ENCODE measurements at places on chromosomes 1 and 21.

GRCh38 chr1:209595599-209596285 is 12.2 kb downstream of the CAMK1G start:
- no peak for DNase-seq

DNA sequence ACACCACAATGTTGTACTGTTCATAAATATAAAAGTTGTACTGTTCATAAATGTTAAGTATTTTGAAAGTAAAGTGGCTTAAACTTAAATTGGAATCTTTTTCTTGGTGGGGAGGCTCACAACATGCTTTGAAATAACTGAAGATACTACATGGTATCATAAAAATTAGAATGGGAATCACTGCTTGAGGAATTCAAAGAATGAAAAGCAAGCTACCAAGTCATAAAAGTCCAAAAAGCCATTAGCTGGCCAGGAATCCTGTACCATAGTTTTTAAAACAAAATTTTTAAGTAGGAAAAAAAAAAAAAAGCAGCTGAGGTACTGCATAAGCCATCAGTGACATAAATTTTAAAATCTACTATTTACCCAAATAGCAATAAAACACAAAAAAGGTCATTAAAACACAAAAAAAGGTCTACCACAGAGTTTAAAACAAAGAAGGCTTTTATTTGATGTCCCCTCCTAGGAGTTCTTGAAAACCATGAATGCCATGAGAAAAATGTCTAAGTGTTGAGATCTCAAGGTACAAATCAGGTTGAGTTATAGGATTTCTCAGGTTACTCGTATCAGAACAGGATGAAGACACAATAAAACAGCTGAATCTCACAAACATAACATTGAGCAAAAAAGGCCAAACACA is 8.6 kb downstream of the ZZZ3 start:
- no peak for DNase-seq

GRCh38 chr1:119542492-119542946 is 35.5 kb downstream of the HSD3B1 start:
- DNase-seq, result no peak

- DNase-seq, result no peak
Measured at GRCh38 chr21:34701726-34702125, 32.9 kb downstream of the CLIC6 start.

DNA sequence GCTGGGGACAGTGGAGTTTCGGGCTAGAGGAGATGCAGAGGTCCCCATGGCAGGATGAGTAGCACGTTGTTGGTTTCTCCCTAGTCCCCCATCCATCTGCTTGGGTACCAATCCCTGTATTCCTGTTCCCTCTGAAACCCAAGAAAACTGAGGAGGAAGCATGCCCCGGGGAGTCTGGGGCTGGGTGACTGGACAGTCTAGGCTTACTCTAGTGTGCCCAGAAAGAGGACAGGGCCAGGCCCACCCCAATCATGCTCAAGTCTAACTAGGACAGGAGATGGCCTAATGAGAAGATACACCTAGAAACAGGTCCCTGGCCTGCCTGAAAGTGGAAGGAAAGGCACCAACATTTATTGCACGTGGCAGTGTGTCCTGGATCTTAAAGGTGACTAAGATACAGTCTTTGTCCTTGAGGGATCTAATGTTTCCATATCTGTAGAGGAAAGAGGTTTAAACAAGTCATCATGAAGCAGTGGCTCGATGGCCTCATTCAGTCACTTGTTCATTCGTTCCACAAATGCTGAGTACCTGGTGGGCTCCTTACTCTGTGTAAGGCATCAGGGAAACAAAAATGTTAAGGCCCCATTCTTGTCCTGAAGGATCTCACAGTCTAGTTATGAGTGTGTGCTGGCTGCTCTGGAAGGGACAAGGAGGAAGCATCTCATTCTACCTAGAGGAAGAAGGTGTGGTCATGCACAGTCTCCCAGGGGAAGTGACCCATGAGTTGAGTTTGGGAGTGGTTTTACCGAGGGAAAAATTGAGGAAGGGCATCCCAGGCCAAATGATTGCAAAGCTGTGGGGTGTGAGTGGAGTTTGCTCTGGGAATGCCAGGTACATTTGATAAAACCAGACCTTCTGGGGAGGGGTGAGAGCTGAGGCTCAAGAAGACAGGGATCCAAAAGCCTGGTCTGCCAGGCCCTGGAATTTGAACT is 10.0 kb downstream of the CDK18 start:
- DNase-seq, result no peak

GRCh38 chr1:61953076-61953789 is 211.0 kb downstream of the PATJ start:
- DNase-seq, result no peak

- DNase-seq, result no peak
Measured at GRCh38 chr1:205317311-205317917, 4.1 kb downstream of the NUAK2 start.

GRCh38 chr21:38080888-38081287 is 164.6 kb upstream of the KCNJ6 start:
- DNase-seq, result no peak

DNA sequence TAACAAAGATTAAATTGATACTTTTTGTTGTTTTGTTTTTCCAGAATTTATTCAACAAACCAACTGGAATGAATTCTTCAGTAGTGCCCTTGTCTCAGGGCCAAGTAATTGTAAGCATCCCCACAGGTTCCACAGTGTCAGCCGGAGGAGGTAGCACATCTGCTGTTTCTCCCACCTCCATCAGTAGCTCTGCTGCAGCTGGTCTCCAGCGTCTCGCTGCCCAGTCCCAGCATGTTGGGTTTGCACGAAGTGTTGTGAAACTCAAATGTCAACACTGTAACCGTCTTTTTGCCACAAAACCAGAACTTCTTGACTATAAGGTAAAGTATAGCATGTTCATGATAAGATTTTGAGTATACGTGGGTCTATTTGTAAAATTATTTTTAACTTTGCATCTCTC is 118.5 kb downstream of the ZMYM4 start:
- no peak for DNase-seq

DNA sequence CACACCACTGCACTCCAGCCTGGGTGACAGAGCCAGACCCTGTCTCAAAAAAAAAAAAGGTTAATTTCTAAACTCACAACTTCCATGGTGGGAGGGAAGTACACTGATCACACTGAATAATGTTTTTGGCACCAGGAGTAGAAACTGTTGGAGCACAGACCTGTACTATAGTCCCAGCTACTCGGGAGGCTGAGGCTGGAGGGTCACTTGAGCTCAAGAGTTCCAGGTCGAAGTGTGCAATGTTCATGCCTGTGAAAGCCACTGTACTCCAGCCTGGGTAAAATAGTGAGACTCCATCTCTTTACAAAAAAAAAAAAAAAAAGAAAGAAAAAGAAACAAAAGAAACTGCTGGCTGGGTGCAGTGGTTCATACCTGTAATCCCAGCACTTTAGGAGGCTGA is 35.3 kb downstream of the TMEM50B start:
- no peak for DNase-seq

DNA sequence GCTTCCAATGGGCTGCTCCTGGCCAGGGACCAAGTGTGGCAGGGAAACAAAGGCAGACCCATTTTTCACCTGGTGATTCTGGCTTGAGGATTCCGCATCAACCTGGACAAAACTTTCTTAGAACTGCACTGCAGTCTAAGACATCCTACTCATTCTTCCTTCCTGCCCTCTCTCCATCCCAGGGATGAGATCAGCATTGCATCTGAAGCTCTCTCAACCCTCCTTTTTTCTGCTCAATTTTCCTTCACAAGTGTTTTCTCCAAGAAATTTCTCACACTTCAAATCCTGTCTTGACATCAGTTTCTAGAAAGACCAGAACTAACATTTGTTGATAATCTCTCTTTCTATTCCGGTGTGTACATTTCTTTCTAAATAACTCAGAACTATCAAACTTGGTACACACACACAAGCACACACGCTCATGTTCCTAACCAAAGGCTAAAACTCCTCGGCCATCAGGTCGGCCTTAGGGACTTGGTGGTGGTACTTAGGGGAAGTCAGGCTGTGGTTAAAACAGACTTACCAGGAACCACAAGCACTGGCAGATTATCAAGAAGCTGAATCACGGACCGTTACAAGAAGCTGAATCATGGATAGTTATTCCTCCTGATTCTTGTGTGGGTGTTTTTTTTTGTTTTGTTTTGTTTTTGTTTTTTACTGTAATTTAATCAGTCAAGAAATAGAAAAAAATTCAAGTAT is 21.0 kb upstream of the CXADR start:
- no peak for DNase-seq

DNA sequence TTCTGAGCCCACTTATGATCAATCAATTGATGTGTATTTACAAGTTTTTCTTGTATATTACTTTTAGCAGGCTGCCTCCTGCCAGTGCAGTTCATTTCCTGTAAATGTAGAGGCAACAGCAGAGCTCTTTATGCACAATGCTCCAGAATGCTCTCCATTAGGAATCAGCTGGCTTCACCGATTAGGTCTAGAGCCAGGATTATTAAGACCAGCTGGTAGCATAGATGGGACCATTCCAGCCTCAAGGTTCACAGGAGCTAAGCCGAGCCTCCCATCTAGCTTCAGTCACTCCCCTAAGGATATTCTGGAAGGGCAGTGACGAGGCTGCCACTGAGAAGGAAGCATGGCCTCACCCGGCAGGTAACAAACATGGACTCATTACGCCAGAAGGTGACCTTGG is 36.8 kb downstream of the DHRS3 start:
- DNase-seq, result no peak

- peak; percentile 40 for DNase-seq
Measured at GRCh38 chr1:84078108-84078841, 65.8 kb upstream of the PRKACB start.

DNA sequence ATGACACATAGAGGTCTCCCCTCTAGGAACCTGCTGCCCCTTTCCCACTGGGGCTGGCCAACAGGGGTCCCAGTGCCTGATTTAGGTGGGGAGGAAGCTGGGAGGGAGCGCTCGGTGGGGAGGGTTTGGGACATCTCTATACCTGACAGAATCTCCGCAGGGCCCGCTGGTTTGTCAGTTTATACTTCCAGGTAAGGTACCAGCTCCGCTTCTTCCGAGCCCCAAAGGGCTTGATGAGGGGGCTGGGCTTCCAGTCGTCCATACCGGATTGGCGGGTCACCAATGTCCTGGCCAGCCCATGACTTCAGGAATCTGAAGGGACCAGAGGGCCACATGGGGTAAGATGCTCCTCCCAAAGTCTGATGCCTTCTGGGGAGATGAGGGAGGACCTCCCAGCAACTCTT is 672 bp downstream of the POMGNT1 start:
- DNase-seq, result no peak

DNA sequence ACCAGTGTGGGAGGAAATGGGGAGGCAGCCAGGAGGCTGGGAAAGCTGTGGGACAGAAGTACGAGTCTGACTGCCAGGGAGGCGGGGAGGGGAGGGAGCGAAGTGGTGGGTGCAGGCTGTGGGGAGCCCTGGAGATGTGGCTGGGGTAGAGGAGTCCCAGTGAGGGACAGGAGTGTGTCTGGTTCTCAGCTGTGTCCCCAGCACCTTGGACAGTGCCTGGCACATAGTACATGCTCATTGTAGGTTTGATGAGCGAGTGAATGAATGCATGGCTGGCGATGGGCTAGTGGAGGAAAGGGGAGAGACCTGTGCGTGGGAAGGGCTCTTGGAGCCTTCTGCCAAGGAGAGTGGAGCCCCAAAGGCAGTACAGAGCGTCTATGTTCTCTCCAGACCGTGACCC is 104.1 kb downstream of the SIK1 start:
- DNase-seq, result no peak

GRCh38 chr1:215971793-215972441 is 404.8 kb downstream of the KCTD3 start:
- no peak for DNase-seq

DNA sequence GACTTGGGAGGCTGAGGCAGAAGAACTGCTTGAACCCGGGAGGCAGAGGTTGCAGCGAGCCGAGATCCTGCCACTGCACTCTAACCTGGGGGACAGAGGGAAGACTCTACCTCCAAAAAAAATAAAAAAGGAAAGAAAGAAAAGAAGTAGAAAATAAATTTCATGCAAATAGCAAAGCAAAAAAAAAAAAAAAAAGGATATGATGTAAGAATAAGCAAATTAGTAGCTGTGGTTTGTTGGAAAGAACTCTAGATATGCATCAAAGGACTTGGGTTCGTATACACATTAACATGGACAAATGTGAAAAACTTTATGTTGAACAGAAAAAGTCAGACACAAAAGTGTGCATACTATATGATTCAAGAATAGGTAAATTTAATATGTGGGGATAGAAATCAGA is 11.9 kb downstream of the WASF2 start:
- DNase-seq, result no peak

DNA sequence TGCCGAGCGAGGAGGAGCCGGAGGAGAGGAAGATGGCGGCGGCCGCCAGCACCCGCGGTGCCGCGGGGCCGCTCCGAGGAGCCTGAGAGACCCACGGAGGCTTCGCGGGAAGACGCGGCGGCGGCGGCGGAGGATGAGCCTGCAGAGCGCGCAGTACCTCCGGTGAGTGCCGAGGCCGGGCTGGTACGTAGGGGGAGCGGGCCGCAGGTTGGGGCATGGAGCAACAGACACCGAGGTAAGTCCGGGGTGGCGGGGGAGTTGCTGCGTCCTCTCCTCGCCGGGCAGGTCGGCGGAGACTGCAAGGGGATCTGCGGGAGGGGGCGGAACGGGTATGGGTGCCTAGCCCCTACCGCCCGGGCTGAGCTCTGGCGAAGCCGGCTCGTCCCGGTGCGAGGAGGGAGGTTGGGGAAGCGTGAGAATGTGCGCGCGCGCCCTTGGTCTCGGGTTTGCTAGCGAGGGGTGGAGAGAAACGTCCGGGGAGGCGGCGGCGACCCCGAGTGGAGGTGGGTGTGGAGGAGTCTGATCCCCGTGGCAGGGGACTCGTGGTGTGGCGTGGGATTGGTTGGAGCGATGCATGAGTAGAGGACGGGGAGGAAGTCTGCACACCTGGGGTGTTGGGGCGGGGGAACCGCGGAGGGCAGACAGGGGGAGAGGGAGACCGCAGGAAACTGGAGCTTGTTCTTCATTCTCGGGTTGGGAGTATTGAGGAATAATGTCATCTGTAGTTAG is at the start of gene SMG7:
TSS of gene SMG7 (plus strand) at position 12 of the 729 bp plus-strand sequence. CDS start at position 134, 122 bp downstream.
- peak; percentile 60 for DNase-seq

GRCh38 chr1:84037758-84038611 is 39.1 kb upstream of the TTLL7 start:
- no peak for DNase-seq

- DNase-seq, result no peak
Measured at GRCh38 chr1:163093579-163093978, 24.4 kb downstream of the RGS4 start.

DNA sequence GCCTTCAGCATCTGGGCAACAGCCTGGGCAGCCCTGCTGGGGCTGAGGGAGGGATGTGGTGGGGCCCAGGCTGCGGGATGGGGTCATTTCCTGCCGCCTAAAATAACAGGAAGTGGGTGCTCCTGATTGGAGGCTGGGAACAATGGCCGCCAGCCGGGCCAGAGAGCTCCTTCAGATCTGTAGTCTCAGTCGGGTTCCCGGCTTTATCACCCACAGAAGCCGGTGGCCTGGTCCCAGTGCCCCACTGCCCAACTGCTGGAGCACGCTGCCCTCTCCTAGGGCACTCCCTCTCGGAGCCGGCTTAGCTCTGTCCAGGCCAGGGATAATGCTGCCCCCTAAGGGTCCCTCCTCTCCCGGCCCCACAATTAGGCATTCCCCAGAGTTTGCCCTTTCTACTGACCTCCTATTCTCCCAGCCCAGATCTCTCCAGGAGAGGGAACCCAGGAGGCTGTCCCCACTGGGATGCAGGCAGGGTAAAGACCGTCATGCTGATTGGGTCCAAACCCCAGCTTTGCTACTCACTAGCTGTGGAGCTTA is 5.1 kb downstream of the MAP7D1 start:
- DNase-seq, result peak; percentile 78

- DNase-seq, result no peak
Measured at GRCh38 chr21:43303275-43304178, 123.4 kb downstream of the SIK1 start.

- no peak for DNase-seq
Measured at GRCh38 chr1:44223187-44223610, 9.9 kb downstream of the DMAP1 start.
